ENCODE measurements at places on chromosomes 16 and 17.
A peak's percentile ranks its signal among the peaks of the same experiment; 100 is the strongest.

DNA sequence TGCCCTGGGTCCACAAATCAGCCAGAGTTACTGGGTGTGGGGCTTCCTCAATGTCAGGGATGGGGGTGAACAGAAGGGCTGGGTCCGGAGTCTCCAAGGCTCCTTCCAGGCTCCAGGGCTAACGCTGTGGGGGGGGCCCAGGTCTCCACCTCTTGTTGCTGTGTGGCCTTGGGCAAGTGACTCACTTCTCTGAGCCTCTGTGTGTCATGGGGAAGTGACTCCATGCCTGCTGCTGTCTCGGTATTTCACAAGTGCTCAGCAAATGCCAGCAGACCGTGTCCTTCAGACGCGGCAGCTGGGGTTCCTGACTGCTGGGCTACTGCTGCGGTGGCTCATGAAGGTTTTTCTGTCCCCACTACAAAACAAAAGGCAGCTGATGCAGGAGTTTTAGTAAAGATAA is 26.6 kb downstream of the JPH3 start:
- peak; percentile 51 for DNase-seq

DNA sequence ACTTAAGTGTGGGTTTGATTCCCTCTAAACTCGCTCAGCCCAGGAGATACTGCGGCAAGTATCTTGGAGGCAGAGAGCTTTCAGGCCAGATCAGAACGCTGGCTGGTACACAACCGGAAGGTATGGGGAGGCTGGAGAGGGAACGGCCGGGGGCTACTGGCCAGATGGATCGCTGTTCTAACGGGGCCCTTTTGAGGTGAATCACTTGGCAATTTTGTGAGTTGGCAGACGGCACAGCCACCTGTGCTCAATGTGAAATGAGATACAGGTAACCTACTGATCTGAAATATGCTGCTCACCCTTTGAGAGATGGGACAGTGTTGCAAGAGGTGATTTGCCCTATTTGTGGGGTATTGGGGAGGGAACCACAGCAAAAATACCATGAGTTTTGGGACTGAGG is 622.9 kb upstream of the RBFOX1 start:
- no peak for DNase-seq

GRCh38 chr16:78116946-78117345 is 17.5 kb downstream of the WWOX start:
- DNase-seq, result no peak

DNA sequence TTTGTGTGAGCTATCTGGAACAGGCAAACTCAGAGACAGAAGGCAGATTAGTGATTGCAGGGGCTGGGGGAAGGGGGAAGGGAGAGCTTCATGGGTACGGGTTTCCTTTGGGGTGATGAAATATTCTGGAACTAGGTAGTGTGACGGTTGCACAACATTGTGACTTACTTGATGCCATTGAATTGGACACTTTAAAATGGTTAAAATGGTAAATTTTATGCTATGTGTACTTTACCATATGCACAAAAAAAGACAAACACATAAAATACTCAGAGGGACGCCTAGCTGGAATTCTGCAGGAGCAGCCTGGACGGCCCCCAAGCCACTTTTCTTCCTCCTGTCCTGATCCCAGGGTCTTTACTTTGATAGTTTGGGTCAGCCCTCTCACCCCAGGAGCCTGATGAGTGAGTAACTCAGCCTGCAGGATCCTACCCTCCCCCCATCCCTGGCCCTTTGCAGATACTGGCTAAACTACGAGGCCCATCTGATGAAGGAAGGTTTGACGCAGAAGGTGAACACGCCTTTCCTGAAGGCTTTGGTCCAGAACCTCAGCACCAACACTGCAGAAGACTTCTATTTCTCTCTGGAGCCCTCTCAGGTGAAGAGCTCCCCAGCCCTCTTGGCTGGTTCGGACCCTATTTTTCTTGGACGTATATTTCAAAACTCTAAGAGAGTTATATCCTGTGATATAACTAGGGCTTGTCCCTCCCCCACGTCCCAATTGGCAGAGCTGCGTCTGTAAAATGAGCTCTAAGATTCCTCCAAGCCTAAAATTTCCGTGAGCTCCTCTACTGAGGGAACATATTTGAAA is 7.8 kb downstream of the ADGRG3 start:
- no peak for DNase-seq

- DNase-seq, result no peak
Observed at GRCh38 chr17:83009414-83010205, 69.8 kb upstream of the METRNL start.

GRCh38 chr16:21172650-21173049 is 14.2 kb downstream of the LDAF1 start:
- no peak for DNase-seq

DNA sequence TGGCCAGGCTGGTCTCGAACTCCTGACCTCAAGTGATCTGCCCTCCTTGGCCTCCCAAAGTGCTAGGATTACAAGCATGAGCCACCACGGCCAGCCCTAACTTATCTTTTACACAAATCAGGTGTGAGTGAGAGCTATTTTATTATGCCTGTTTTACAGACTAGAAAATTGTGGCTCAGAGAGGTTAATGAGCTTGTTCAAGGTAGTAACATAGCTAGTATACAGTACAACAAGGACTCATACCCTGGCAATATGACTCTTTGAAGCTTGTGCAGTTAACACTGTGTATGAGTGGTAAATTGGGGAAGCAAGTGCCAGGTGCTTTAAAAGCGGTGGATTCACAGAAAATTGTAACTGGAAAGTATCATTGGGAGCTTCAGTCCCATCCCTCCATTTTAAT is 49.0 kb downstream of the YPEL2 start:
- no peak for DNase-seq

GRCh38 chr16:63385714-63386432 is 1349.6 kb upstream of the CDH8 start:
- DNase-seq, result no peak

DNA sequence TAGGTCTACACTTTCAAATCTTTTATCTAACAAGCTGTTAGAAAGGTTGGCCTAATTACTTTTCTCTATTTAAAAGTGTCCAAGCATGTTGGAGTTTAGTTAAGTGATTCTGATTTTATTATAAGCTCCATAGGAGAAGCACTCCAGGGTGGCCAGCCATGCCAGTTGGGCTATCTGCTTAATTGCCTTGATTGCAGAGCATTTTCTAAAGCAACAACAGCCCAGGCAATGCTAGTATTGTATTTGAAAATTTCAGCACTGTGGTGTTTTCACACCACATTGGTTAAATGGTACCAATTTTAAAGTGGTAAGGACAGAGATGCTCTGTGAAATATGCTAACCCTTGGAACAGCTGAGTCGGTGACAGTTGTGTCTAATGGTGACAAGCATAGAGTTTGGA is 510.5 kb upstream of the CDH8 start:
- DNase-seq, result no peak

DNA sequence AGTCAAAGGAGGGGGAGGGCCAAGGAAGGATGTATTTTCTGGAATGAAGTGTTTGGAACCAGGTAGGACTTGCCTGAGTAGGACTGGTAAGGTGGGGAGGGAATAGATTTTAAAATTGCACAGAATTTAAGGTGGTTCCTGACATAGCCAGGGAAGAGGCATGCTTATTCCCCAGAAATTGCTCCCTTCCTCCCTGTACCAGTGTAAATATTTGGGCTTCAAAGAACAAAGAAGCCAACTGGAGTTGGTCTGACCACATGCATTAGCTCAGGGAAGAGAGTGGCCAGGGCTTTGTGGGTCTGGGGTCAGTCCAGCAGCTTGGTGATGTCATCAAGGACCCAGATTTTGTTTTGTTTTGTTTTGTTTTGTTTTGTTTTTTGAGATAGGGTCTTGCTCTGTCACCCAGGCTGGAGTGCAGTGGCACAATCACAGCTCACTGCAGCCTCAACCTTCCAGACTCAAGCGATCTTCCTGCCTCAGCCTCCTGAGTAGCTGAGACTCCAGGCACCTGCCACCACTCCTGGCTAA is 9.3 kb upstream of the MRTFB start:
- no peak for DNase-seq

GRCh38 chr16:49701065-49701685 is 154.7 kb downstream of the ZNF423 start:
- DNase-seq, result no peak

- no peak for DNase-seq
Observed at GRCh38 chr16:79735271-79735670, 134.7 kb upstream of the MAF start.

GRCh38 chr17:14461227-14461548 is 160.3 kb downstream of the HS3ST3B1 start:
- no peak for DNase-seq

Data from RWPE1 (cell line).